ENCODE measurements at places on chromosomes 7 and 10. TPM values are rescaled to one million over a fixed set of nuclear protein-coding genes. Genes with fewer than 3 reads are reported as not detected.

DNA sequence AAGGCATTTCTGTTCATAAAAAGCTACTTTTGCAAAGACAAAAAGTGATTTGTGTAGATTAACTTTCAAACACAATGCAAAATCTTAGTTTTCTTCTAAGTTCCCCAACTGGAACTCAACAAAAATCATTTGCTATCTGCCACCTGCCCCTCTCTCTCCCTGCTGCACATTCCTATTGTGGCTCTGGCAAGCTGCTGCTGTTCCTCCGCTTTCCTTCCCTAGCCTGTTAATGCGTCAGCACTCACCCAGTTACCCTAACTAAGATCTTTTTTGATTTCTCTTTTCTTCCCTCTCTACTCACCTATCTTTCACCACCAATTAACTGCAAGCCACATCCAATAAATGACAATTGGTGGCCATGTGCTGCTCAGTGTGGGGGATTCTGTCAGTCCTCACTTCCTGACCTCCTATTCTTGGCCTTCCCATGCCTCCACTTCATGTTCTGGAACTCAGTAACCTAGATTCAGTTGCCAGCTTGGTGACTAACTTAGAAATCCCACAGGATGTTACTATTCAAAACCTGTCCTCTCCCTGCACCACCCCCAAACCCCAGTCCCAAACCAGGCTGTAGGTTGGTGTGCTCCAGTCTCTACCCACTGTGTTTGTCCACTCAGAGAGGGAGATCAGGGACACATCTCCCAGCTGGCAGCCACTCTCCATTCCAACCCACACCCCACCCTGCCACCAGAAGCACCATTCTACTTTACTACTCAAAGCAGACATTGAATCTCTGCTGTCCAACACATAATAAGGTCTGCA is 140.2 kb upstream of the CTTNBP2 start:
- no peak overlapping the region for H3K4me3 ChIP-seq
- H3K27me3 ChIP-seq: no peaks in the 10 kb centered on the region
- no peak for DNase-seq
- no peaks in the 10 kb centered on the region for H3K36me3 ChIP-seq

- no peak overlapping the region for H3K4me3 ChIP-seq
- no peaks in the 10 kb centered on the region for H3K36me3 ChIP-seq
- H3K27ac ChIP-seq: no peak overlapping the region
- DNase-seq: peak; percentile 78
- peaks cover 6% of the 10 kb centered on the region for H3K27me3 ChIP-seq
- no peaks in the 10 kb centered on the region for H3K4me1 ChIP-seq
Measured at GRCh38 chr7:143214789-143215679, 6.8 kb upstream of the TAS2R40 start.

The NUDT13 gene
- 1.5 TPM for total RNA-seq

The SLC26A5 gene
- not detected for total RNA-seq

GRCh38 chr10:88243836-88244730 is 339.0 kb downstream of the RNLS start:
- no peak overlapping the region for H3K4me3 ChIP-seq
- DNase-seq: no peak
- peaks cover 18% of the 10 kb centered on the region for H3K4me1 ChIP-seq
- H3K27me3 ChIP-seq: peaks cover 17% of the 10 kb centered on the region

DNA sequence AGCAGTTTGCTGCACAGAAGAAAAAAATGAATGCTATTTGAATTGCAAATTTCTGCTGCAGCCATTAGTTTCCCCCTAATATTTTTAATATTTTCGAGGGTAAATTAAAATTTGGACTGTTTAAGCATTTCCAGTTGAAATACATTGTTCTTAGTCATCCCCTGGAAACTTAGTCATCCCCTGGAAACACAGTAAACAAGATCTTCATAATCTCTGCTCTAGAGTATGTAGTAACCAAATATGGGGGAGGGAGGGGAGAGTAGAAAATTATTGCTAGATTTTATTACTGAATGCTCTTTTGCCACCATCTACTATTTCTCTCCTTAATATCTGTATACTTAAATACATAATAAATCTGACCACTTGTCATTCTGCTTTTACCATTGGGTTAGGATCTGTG is 1053.3 kb downstream of the SORCS1 start:
- no peak overlapping the region for H3K4me3 ChIP-seq
- no peaks in the 10 kb centered on the region for H3K27me3 ChIP-seq
- no peaks in the 10 kb centered on the region for H3K36me3 ChIP-seq
- no peak for DNase-seq
- H3K27ac ChIP-seq: no peak overlapping the region

DNA sequence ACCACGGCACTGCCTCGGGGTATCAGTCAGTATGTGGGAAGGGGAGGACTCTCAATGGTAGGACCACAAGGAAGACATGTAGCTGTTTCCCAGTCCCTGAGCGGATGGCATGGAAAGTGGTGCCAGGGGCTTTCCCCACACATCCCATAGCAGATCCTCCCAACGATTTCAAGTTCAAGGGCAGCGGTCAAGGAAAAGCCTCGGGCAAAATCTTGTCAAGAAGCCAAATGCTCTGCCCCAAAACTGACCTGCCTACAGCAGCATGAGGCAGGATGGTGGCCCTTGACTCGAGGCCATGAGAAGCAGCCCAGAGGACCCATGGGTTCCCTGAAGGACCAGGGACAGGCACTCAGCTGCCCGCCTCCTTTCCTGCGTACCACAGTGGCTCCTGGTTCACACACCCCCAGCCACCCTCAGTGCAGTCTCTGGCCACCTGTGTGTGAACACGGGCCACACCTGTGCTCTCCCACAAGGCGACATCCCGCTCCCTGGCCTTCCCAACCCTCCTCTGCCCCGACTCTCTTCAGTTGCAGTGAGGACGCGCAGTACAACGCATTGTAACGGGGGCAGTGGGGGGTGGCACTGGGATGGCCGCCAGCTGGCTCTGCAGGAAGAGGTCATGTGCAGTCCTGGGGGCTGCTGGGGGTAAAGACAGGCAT is 43.6 kb downstream of the CTBP2 start:
- H3K4me1 ChIP-seq: no peaks in the 10 kb centered on the region
- H3K27ac ChIP-seq: no peak overlapping the region
- no peaks in the 10 kb centered on the region for H3K27me3 ChIP-seq
- no peaks in the 10 kb centered on the region for H3K36me3 ChIP-seq

GRCh38 chr7:102992938-102993717 is 80.3 kb downstream of the LRRC17 start:
- no peak overlapping the region for H3K4me3 ChIP-seq
- H3K4me1 ChIP-seq: peaks cover 2% of the 10 kb centered on the region
- no peaks in the 10 kb centered on the region for H3K27me3 ChIP-seq
- no peak overlapping the region for H3K27ac ChIP-seq

DNA sequence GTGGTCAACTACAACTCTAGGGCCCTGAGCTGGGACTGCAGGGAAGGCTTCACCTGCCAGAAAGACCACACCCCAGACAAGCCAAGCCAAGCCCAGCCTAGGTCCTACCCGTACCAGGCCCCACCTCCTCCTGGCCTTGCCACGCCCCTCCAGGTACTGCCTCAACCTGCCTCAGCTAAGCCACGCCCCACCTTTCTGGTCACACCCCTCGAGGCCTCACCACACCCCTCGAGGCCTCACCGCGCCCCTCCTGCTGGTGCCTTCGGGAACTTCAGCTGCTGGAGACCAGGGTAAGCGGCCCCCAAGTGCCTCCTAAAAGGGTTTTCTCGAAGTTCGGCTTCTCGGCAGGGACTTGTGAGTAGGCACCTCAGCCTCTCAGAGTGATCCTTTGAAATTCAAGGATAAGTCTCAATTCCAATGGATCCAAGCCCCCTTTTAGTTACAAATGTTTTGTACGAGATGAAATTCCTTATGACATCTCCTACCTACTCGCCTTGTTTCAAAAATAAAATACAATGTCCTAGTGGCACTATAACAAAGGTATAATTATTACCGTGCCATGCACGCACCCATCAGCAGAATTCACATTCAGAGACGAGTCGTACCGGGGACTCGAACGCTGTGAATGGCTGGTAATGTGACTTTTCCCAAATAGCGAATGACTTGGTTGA is 171.2 kb downstream of the ARHGAP21 start:
- H3K27me3 ChIP-seq: no peaks in the 10 kb centered on the region
- no peak overlapping the region for H3K27ac ChIP-seq
- peak; percentile 14 for DNase-seq

The CAMK1D gene
- 15.5 TPM for total RNA-seq

DNA sequence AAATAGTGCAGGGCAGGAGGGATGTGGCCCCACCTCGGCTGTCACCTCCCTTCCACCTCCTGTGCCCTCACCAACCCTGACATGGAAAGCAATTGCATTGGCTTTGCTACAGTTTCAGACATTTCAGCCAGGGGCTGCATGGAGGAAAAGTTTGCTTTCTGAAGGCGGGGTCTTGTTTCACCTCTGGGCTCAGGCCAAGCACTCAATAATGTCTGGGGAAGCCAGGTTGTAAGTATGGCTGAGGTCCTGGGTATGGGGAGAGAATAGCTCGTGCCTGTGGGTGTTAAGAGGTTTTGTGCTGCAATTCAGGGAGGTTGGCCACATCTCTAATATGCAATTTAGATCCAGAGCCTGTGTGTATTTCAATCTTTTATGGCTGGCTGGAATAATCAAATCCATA is 238.4 kb upstream of the MKI67 start:
- no peaks in the 10 kb centered on the region for H3K4me1 ChIP-seq
- no peaks in the 10 kb centered on the region for H3K36me3 ChIP-seq
- H3K27me3 ChIP-seq: no peaks in the 10 kb centered on the region

- no peaks in the 10 kb centered on the region for H3K27me3 ChIP-seq
- no peak overlapping the region for H3K4me3 ChIP-seq
- no peak for DNase-seq
- no peak overlapping the region for H3K27ac ChIP-seq
- H3K36me3 ChIP-seq: peaks cover 16% of the 10 kb centered on the region
Measured at GRCh38 chr7:32533276-32534029, 38.2 kb downstream of the AVL9 start.

GRCh38 chr7:33100770-33101169 is 8.4 kb downstream of the RP9 start:
- peaks cover 9% of the 10 kb centered on the region for H3K4me1 ChIP-seq
- H3K27ac ChIP-seq: no peak overlapping the region
- no peaks in the 10 kb centered on the region for H3K27me3 ChIP-seq
- no peak for DNase-seq
- H3K36me3 ChIP-seq: peaks cover 31% of the 10 kb centered on the region

The PRPS1L1 gene
- total RNA-seq: not detected

GRCh38 chr7:74175340-74175739 is 1.2 kb downstream of the EIF4H start:
- DNase-seq: no peak
- H3K36me3 ChIP-seq: peaks cover 17% of the 10 kb centered on the region
- peak overlapping the region; percentile 94 for H3K27ac ChIP-seq

DNA sequence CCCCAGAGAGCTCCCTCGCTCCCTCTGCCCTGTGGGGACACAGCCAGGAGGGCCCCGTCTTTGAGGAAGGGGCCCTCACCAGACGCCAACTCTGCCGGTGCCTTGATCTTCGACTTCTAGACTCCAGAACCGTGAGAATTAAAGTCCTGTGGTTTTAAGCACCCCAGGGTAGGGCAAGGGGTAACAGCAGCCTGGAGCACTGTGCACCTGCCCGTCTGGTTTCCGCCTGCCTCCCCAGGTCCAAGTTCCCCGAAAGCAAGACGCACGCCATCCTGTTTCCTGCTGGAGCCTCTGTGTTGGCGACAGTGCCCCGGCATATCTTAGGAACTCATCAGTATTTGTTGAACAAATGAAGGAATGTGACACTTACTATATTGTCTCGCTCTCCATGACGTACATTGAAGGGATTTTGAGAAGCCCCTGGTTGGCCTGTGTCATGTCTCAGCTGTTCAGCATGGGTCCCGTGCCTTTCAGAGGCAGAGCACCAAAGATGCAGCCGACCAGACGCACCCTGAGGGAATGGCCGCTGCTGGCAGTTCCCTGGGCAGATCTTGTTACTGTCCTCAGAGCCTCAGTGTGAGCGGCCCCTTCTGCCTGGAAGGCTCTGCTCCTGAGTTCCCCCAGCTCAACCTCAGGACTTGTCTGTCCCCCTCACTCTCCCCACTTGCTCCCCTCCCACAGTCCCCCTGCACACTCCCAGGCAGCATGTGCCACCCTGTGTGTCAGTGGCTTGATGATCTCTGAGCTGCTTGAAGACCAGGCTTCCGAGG is 226.2 kb downstream of the TCERG1L start:
- H3K27ac ChIP-seq: peak overlapping the region; percentile 57
- H3K36me3 ChIP-seq: no peaks in the 10 kb centered on the region
- H3K4me3 ChIP-seq: no peak overlapping the region
- DNase-seq: no peak
- H3K27me3 ChIP-seq: no peaks in the 10 kb centered on the region
- peaks cover 31% of the 10 kb centered on the region for H3K4me1 ChIP-seq

- no peak overlapping the region for H3K27ac ChIP-seq
- H3K4me3 ChIP-seq: no peak overlapping the region
- no peaks in the 10 kb centered on the region for H3K36me3 ChIP-seq
- no peaks in the 10 kb centered on the region for H3K4me1 ChIP-seq
Measured at GRCh38 chr7:91636129-91636724, 244.3 kb downstream of the MTERF1 start.

The TMEM225B gene
- total RNA-seq: 1.3 TPM

- no peaks in the 10 kb centered on the region for H3K36me3 ChIP-seq
- no peak overlapping the region for H3K27ac ChIP-seq
Measured at GRCh38 chr10:36336315-36336714, 694.2 kb upstream of the FZD8 start.

GRCh38 chr10:47036771-47037170 is 125.5 kb downstream of the PTPN20 start:
- H3K36me3 ChIP-seq: no peaks in the 10 kb centered on the region
- H3K27me3 ChIP-seq: no peaks in the 10 kb centered on the region
- DNase-seq: no peak
- H3K27ac ChIP-seq: no peak overlapping the region

GRCh38 chr10:125455855-125456254 is 227.1 kb downstream of the TEX36 start:
- no peak overlapping the region for H3K4me3 ChIP-seq
- H3K4me1 ChIP-seq: no peaks in the 10 kb centered on the region
- DNase-seq: no peak
- H3K36me3 ChIP-seq: no peaks in the 10 kb centered on the region
- H3K27me3 ChIP-seq: no peaks in the 10 kb centered on the region

- peaks cover 2% of the 10 kb centered on the region for H3K27me3 ChIP-seq
- peak overlapping the region; percentile 93 for H3K4me3 ChIP-seq
- DNase-seq: peak; percentile 31
- H3K36me3 ChIP-seq: peaks cover 11% of the 10 kb centered on the region
- peak overlapping the region; percentile 97 for H3K27ac ChIP-seq
Measured at GRCh38 chr10:31321396-31321941, 2.5 kb downstream of the ZEB1 start.

The PON3 gene
- total RNA-seq: not detected

GRCh38 chr7:114785496-114785895 is 136.4 kb upstream of the MDFIC start:
- no peaks in the 10 kb centered on the region for H3K36me3 ChIP-seq
- no peaks in the 10 kb centered on the region for H3K27me3 ChIP-seq
- no peak overlapping the region for H3K4me3 ChIP-seq
- H3K4me1 ChIP-seq: peaks cover 8% of the 10 kb centered on the region
- no peak overlapping the region for H3K27ac ChIP-seq

The FAM25A gene
- total RNA-seq: not detected

- H3K36me3 ChIP-seq: peaks cover 5% of the 10 kb centered on the region
- no peak overlapping the region for H3K27ac ChIP-seq
- no peak overlapping the region for H3K4me3 ChIP-seq
- no peak for DNase-seq
Measured at GRCh38 chr10:42578019-42578418, 60.4 kb downstream of the ZNF33B start.

- no peaks in the 10 kb centered on the region for H3K36me3 ChIP-seq
- no peak for DNase-seq
- no peaks in the 10 kb centered on the region for H3K4me1 ChIP-seq
- no peak overlapping the region for H3K27ac ChIP-seq
Measured at GRCh38 chr10:35959252-35959651, 317.2 kb upstream of the FZD8 start.
